B cell (primary cell): ENCODE measurements at places on chromosomes 4 and X.

GRCh38 chr4:166017804-166018203 lies 144.8 kb downstream of the TLL1 start:
- no peak for DNase-seq

GRCh38 chr4:6535329-6535692 lies 39.7 kb upstream of the MAN2B2 start:
- DNase-seq, result no peak

- DNase-seq, result peak; percentile 73
Observed at GRCh38 chrX:37787423-37787869, 7.6 kb downstream of the CYBB start.

DNA sequence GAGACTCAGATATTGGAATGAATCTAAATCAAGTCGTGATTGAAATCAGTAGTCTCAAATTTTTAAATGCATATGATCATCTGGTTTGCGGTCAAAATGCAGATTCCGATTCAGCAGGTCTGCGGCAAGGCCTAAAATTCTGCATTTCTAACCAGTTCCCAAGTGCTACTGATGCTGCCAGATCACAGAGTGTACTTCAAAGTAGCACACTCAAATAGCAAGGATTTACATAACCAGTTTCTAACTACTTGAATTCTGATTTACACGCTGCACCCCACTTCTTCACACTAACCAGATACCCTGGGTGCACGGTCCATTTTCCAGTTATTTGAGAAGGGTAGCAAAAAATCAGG lies 752 bp downstream of the MBTPS2 start:
- DNase-seq, result peak; percentile 9

DNA sequence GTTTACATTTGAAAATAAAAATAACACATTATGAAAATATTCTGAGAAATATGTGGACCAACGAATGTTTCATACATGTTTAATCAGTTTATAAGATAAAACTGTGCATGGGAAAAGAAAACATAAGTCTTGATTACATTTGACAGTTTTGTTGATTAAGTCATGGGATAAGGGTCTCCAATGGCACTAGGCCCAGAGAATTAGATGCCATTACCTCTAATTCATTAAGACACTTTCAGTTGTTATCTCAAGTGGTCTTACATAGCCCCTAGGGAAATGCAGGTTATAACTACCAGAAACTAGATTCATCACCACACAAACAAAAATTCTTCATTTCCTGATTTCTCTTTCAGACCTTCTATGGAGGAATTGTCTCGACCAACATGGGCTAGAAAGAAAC lies 300.8 kb downstream of the PCDH7 start:
- DNase-seq, result no peak

GRCh38 chr4:153850533-153851280 lies 61.8 kb upstream of the SFRP2 start:
- DNase-seq, result no peak

DNA sequence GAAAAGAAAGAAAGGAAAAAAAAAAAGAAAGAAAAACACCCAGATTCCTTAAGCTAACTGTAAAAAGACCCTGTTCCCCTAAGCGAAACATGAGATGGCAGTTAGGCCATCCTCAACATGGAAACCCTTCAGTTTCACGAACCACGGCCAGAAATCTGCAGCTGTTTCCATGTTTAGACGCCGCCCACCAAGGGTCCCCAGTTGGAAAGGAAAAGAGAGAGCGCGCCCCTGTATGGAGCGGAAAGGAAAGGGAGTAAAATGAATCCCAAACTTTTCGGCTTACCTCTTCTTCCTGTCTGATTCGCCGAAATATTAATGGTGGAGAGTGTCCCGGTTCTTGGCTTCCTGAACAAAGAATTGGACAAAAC lies 38.3 kb downstream of the MGARP start:
- no peak for DNase-seq

- DNase-seq, result no peak
Observed at GRCh38 chrX:32155044-32155638, 1056.2 kb downstream of the DMD start.
